Ascending aorta (tissue), 2 donors: ENCODE measurements at places on chromosomes 3 and 15.
A peak's percentile ranks its signal among the peaks of the same experiment; 100 is the strongest.

DNA sequence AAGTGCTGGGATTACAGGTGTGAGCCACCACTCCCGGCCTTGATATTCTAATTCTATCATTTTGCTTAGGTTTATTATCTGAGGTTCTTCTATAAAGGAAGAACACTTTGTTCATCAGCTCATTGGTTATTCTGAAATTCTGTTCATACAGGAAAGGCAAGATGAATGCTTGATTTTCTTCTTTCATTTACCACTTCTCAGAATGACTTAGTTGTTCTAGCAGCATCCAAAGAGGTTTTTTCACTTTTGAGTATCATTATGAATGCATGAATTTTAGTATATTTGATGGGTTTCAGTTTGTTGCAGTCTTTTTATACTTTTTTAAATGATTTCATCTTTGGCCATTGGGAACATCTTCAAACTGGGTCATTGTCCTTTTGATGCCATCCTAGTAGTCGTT lies 51.8 kb downstream of the RNF111 start:
- no peaks in the 10 kb centered on the region for H3K27me3 ChIP-seq
- H3K4me1 ChIP-seq, result no peaks in the 10 kb centered on the region
- H3K36me3 ChIP-seq, result peaks cover 17% of the 10 kb centered on the region
- H3K27ac ChIP-seq, result no peak overlapping the region
- H3K4me3 ChIP-seq, result no peak overlapping the region

GRCh38 chr15:38859574-38859973 lies 295.0 kb upstream of the RASGRP1 start:
- no peak overlapping the region for H3K4me3 ChIP-seq
- no peak for DNase-seq
- peaks cover 6% of the 10 kb centered on the region for H3K4me1 ChIP-seq

DNA sequence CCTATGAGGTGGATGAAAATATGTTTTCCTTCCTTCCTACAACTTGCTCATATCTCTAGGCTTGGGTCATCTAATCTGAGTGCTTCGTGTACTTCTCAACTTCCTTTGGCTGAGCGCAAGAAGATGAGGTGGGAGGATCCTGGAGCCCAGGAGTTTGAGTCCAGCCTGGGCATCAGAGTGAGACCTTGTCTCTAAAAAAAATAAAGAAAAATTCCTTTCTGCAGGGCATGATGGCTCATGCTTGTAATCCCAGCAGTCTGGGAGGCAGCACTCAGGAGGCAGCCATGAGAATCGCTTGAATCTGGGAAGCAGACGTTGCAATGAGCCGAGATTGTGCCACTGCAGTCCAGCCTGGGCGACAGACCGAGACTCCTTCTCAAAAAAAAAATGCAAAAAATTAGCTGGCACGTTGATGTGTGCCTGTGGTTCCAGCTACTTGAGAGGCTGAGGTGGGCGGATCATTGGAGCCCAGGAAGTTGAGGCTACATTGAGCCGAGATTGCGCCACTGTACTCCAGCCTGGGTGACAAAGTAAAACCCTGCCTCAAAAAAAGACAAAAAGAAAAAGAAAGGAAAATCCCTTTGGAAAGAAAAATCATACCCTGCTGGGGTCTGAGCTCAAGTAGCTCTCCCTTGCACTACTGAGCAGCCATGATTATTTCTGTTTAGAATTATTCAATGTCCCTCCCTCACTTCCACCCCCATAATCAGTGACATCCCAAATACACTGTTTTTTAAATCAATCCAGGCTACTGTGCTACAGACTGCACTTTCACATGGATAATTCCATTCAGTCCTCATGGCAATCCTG lies 28.0 kb upstream of the RAB11A start:
- peak overlapping the region; percentile 67 for H3K27ac ChIP-seq
- no peaks in the 10 kb centered on the region for H3K27me3 ChIP-seq
- H3K4me3 ChIP-seq, result peak overlapping the region; percentile 23
- peaks cover 5% of the 10 kb centered on the region for H3K4me1 ChIP-seq
- DNase-seq, result no peak

GRCh38 chr15:31265871-31266711 lies 60.5 kb upstream of the KLF13 start:
- H3K27me3 ChIP-seq, result no peaks in the 10 kb centered on the region
- H3K4me1 ChIP-seq, result no peaks in the 10 kb centered on the region
- DNase-seq, result no peak

- no peak overlapping the region for H3K27ac ChIP-seq
- H3K36me3 ChIP-seq, result no peaks in the 10 kb centered on the region
- no peaks in the 10 kb centered on the region for H3K4me1 ChIP-seq
- no peak overlapping the region for H3K4me3 ChIP-seq
- no peak for DNase-seq
Measured at GRCh38 chr3:78785004-78785403, 982.8 kb downstream of the ROBO1 start.

- DNase-seq, result no peak
- no peaks in the 10 kb centered on the region for H3K4me1 ChIP-seq
- no peak overlapping the region for H3K4me3 ChIP-seq
- H3K27me3 ChIP-seq, result peaks cover 35% of the 10 kb centered on the region
Measured at GRCh38 chr3:128482666-128483656, 10.0 kb downstream of the GATA2 start.

- H3K27me3 ChIP-seq, result no peaks in the 10 kb centered on the region
- no peak overlapping the region for H3K27ac ChIP-seq
Measured at GRCh38 chr3:186979852-186980251, 49.5 kb downstream of the ST6GAL1 start.

DNA sequence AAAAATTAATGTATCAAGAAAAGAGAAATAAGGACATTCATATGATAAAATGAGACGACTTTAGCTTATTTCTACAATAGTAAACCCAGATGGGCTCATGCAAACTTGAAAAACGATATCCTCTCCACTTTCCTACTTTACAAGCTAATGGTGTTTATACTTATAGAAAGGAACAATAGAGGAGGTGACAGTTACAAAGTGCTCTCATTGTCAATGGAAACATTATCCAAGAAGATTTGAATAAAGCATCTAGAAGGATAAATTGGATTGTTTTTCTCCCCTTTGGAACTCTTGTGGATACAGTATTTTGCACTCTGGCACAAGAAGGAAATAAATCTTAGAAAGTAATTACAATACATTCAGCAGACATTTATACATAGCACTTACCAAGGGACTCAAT lies 20.2 kb upstream of the CCDC66 start:
- DNase-seq, result no peak
- H3K27me3 ChIP-seq, result no peaks in the 10 kb centered on the region
- no peaks in the 10 kb centered on the region for H3K4me1 ChIP-seq
- H3K36me3 ChIP-seq, result no peaks in the 10 kb centered on the region
- H3K27ac ChIP-seq, result no peak overlapping the region
- no peak overlapping the region for H3K4me3 ChIP-seq

DNA sequence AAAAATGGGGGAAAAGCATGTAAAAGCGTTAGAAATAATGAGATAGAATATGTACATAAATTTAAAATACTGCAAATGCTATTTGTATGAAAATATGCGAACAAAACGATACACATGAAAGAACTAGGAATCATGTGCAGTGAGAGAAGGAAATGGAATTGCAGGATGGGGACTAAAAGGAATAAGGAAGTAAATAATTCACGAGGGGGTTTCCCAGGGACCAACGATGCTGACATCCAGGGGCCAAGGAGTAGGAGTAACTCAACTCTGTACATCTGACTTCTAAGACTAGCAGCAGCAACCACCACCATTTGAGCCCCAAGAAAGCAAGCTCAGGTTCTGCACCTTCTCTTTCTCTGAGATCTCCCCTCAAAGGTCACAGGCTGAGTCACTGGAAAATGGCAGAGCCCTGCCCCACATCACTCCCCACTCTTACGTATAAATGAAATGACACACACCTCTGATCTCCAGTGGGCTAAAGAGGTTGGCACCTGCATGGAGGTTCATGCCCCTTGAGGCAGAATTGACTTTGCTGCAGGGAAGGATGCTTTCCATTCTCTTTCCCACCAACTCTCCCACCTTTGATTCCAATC lies 100.0 kb upstream of the DLG1 start:
- DNase-seq, result no peak
- H3K27me3 ChIP-seq, result no peaks in the 10 kb centered on the region
- H3K27ac ChIP-seq, result no peak overlapping the region
- no peaks in the 10 kb centered on the region for H3K36me3 ChIP-seq
- H3K4me3 ChIP-seq, result no peak overlapping the region

GRCh38 chr15:90004252-90004651 lies 3.1 kb downstream of the ZNF710 start:
- H3K4me1 ChIP-seq, result peaks cover 34% of the 10 kb centered on the region
- no peaks in the 10 kb centered on the region for H3K36me3 ChIP-seq
- no peaks in the 10 kb centered on the region for H3K27me3 ChIP-seq
- no peak overlapping the region for H3K4me3 ChIP-seq
- H3K27ac ChIP-seq, result peak overlapping the region; percentile 64
- no peak for DNase-seq

DNA sequence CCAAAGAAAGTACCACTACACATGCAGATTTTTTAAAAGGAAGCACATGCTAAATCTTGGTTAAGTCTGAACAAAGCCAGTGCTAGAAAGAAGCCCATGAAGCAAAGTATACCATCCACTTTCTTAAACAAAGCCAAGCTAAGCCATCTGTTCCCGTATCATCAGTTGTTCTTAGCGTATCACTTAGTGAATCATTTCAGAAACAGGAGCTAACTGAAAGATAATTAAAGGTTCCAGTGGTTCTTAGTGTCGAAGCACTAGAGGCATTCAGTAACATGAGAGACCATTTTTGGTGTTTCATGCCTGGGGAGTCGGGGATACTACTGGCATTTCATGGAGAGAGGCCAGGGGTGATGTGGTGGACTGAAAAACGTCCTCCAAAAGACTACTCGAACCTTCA lies 12.8 kb downstream of the UBXN7 start:
- peaks cover 6% of the 10 kb centered on the region for H3K4me1 ChIP-seq
- no peak overlapping the region for H3K27ac ChIP-seq
- no peak for DNase-seq
- H3K27me3 ChIP-seq, result no peaks in the 10 kb centered on the region
- H3K36me3 ChIP-seq, result no peaks in the 10 kb centered on the region

DNA sequence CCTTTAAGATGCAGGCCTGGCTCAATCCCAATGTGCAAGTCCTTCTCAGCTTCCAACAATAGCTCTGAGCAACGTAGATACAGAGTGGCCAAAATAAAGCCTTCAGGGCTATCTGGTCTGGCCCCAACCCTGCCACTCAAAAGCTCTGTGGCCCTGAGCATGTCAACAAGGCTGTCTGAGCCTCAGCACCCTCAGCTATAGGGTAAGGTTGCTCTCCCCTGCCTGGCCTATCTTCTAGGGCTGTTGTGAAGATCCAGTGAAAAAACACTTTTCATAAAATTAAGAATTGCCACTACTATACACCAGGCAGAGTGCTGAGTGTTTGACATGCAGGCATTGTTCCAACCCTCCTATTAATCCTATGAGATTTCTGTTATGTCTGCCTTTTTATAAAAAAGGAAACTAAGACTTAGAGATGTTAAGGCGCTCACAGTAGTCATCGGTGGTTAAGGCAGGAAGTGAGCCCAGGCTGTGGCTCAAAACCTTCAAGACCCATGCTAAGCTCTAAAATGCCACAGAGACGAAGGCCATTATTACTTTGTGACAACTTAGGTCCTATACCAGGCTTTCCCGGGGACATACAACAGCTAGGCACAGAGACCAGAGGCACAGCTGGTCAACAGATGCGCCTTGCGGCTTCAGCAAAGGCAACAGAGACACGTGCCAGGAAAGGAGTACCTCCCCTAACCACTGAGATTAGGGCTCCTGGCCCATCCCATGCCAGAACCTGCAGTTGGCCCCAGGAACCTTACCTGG lies 5.1 kb downstream of the POLG start:
- DNase-seq, result no peak
- no peak overlapping the region for H3K27ac ChIP-seq
- peaks cover 14% of the 10 kb centered on the region for H3K4me1 ChIP-seq
- peaks cover 91% of the 10 kb centered on the region for H3K36me3 ChIP-seq
- no peaks in the 10 kb centered on the region for H3K27me3 ChIP-seq
- no peak overlapping the region for H3K4me3 ChIP-seq

DNA sequence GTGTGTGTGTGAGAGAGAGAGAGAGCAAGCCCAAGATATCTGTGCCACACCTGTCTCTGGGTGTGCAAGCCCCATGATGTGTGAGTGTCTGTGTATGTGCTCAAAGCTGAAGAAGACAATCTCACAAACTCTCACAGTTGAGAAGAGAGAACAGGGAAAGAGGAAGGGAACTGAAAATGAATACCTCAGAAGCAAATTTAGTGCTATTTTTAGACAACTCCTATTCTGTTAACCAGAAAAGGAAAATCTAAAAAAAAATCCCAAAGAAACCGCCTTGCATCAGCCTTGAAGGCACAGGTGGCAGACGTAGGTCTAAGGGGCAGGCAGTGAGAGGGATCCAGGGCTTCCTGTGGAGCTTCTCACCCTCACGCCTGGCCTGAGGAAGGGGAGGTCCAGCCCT lies 47.8 kb downstream of the ATP2B2 start:
- DNase-seq, result no peak
- H3K4me3 ChIP-seq, result no peak overlapping the region
- H3K27me3 ChIP-seq, result no peaks in the 10 kb centered on the region
- no peaks in the 10 kb centered on the region for H3K4me1 ChIP-seq
- no peak overlapping the region for H3K27ac ChIP-seq
- no peaks in the 10 kb centered on the region for H3K36me3 ChIP-seq

DNA sequence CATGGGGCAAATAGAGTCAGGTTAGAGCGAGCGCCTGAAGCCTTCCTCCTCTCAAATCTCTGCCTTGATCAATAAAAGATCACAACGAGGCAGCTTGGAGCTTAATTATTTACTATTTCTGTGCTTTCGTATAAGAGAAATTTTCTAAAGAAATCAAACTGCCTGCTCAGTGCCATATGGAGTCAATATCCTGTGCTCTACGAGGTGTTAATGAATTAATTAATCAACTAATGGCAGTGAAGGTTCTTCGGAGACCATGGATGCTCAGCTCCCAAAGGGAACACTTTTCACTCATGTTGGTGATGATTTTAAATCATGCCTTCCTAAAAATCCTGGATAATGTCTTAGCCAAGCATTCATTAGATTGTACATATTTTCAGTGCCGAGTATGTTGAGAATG lies 153.5 kb upstream of the PPP2R3A start:
- H3K36me3 ChIP-seq, result no peaks in the 10 kb centered on the region
- H3K4me1 ChIP-seq, result no peaks in the 10 kb centered on the region
- H3K27me3 ChIP-seq, result no peaks in the 10 kb centered on the region
- H3K4me3 ChIP-seq, result no peak overlapping the region
- no peak overlapping the region for H3K27ac ChIP-seq

- no peaks in the 10 kb centered on the region for H3K27me3 ChIP-seq
- no peaks in the 10 kb centered on the region for H3K4me1 ChIP-seq
- no peak overlapping the region for H3K27ac ChIP-seq
- no peak overlapping the region for H3K4me3 ChIP-seq
Measured at GRCh38 chr3:97992547-97993173, 20.4 kb upstream of the RIOX2 start.

DNA sequence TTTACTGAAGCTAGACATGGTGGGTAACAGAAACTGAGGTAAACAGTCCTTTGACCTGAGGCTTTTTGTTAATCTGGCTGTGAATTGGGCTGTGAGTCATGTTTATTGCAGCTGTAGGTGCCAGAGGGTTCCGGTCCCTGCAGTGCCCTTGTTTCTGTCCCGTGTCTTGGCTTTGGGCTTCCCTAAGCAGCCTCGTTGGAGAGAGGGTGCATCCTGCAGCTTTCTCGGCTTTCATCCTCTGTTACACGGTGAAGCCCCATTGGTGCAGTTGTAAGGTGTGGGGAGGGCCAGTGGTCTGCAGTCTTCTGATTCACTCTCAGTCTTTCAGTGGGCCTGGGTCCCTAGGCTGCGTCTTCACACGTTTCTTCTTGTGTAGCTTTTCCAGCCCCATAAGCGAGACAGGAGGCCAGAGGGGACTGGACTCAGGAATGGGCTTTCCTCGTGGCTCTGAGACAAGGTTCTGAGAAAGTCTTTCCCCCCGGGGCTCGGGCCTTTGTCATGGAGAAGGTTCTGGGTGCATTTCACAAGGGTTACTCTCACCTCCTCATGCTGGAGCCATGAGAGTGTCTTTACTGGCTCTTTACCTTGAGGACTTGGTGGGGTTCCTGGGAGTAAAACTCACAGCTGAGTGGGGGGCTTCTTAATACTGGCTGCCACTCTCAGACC lies 33.1 kb downstream of the ASB7 start:
- no peaks in the 10 kb centered on the region for H3K27me3 ChIP-seq
- H3K4me3 ChIP-seq, result no peak overlapping the region
- peaks cover 17% of the 10 kb centered on the region for H3K36me3 ChIP-seq
- no peaks in the 10 kb centered on the region for H3K4me1 ChIP-seq
